Kidney (tissue), 22 donors: ENCODE measurements at places on chromosomes 13 and 19.

DNA sequence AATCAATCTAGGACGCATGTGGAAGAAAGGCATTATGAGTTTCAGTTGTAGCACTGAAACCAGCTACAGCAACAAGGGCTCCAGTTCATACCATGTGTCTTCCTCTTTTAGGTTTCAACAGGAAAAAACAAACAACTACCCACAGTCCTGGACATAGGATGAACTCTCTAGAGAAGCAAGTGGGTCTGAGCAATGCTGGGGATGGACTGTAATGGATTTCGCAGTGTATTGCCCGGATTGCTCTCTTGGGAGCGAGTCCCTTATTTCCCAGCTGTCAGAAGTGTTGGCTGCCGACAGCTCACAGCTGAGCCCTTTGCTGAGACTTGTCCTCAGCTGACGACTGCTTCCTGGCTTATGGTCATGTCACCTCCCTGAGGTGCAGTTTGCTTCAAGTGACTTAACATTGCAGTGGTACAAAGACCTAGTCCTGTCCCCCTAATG lies 12.1 kb upstream of the MYCBP2 start:
- H3K27me3 ChIP-seq: no peaks in the 10 kb centered on the region
- no peaks in the 10 kb centered on the region for H3K36me3 ChIP-seq
- H3K27ac ChIP-seq: no peak overlapping the region
- H3K4me3 ChIP-seq: no peak overlapping the region
- no peaks in the 10 kb centered on the region for H3K4me1 ChIP-seq
- DNase-seq: no peak

DNA sequence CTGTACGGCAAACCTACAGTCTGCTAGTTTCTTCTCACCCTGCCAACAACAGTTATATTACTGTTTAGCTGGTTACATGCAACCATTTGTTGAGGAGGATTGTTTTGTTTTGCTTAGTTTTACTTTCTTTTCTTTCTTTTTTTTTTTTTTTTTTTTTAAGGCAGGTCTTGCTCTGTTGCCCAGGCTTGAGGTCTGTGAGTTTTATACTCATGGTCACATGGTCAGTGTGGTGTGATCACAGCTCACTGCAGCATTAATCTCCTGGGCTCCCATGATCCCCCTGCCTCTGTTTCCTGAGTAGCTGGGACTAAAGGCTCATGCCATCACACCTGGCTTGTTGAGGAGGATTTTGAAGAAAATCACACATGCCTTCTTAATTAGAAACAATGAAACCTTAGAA lies 505.6 kb downstream of the GPC5 start:
- no peak overlapping the region for H3K4me3 ChIP-seq
- no peaks in the 10 kb centered on the region for H3K4me1 ChIP-seq
- H3K27ac ChIP-seq: no peak overlapping the region
- no peaks in the 10 kb centered on the region for H3K36me3 ChIP-seq
- no peaks in the 10 kb centered on the region for H3K27me3 ChIP-seq

DNA sequence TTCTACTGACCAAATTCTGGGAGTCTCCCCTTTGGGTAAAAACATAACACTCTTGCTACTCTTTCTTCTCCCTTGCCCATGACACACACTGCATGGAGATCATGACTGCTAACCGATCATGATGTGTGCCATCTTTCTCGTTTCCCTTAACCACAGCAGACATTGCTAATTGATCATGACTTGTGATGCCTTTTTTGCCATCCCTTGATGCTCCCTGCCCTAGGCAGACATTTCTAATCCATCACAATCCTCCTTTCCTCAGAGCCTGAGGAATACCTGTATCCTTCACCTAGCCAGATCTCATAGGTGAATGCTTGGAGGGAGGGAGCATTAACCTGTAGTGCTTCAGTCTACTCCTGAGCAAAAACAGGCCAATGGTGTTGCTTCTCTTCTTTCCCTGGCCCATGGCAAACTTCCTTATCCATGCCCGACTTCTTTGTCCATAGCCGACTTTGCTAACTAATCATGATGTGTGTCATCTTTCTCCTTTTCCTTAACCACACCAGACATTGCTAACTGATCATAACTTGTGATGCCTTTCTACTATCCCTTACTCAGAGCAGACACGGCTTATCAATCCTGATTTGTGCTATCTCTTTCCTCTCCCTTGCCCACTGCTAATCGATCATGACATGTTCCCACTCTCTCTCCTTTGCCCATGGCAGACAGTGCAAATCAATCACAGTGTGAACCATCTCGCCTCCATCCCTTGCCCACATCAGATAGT lies 17.7 kb downstream of the NUMBL start:
- no peak overlapping the region for H3K4me3 ChIP-seq
- H3K27ac ChIP-seq: no peak overlapping the region
- peaks cover 32% of the 10 kb centered on the region for H3K36me3 ChIP-seq
- H3K27me3 ChIP-seq: no peaks in the 10 kb centered on the region

DNA sequence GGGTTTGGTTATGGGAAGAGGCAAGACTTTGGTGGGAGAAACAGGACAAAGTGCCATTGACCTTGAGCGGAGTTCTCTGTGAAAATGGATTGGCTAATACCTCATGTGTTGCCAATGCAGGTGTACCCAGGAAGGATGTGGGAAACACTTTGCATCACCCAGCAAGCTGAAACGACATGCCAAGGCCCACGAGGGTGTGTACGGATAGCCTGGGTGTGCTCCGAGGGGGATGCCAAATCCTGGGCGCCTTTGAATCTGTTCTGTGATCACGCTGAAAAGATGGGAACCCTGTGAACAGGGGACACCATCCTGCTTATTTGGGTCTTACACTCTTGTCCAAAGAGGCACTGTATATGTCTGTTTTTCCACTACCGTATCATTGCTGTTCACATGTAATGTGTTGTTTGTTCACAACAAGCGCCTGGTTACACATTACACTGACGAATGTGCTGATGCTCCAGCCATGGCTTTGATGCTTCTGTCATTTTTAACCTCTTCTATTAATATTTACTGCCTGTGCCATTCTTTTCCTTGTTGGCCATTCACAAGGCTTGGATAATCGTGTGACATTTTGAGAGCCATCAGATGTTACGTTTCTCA lies 8.3 kb downstream of the GTF3A start:
- no peaks in the 10 kb centered on the region for H3K4me1 ChIP-seq
- H3K4me3 ChIP-seq: no peak overlapping the region
- H3K36me3 ChIP-seq: peaks cover 60% of the 10 kb centered on the region

GRCh38 chr19:788686-788982 lies 8.6 kb upstream of the PTBP1 start:
- no peaks in the 10 kb centered on the region for H3K27me3 ChIP-seq
- H3K4me1 ChIP-seq: no peaks in the 10 kb centered on the region
- no peak overlapping the region for H3K4me3 ChIP-seq

GRCh38 chr19:10207026-10207425 lies 12.3 kb upstream of the DNMT1 start:
- H3K27ac ChIP-seq: no peak overlapping the region
- H3K4me1 ChIP-seq: no peaks in the 10 kb centered on the region
- no peaks in the 10 kb centered on the region for H3K27me3 ChIP-seq
- no peaks in the 10 kb centered on the region for H3K36me3 ChIP-seq

DNA sequence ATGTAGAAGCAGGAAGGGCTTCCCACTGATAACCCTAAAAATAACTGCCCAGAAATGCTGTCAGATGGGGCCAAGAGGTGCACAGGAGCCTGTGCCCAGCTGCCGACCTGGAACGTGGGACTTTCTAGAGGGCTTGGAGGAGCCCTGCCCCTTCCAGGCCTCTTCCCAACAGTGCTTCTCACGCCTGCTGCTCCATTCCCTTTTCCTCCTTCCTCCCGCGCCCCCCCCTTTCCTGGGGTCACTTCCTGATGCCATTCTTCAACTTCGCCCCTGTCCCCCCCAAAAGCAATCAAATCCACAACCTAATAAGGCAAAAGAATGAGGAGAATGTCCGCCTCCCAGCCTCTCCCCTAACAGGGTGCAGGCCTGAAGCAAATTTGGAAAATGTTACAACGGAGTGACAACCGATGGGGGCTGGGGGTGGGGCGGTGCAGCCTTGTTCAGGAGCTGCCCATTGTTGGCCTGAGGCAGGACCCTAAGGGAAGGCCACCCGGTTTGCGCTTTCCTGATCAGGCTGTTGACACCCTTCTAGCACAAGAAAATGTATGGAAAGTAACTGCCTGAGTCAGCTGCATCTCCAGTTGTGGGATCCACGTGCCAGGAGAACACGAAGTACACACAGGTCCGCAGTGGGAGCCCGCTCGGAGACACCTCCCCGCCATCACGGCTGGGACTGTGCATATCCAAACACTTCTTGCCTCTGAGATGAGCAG lies 18.7 kb downstream of the ACTN4 start:
- H3K4me3 ChIP-seq: no peak overlapping the region
- DNase-seq: peak; percentile 95
- peaks cover 82% of the 10 kb centered on the region for H3K4me1 ChIP-seq
- peak overlapping the region; percentile 94 for H3K27ac ChIP-seq
- no peaks in the 10 kb centered on the region for H3K27me3 ChIP-seq
